HEK293T (cell line): ENCODE measurements at places on chromosomes 2 and 18.

DNA sequence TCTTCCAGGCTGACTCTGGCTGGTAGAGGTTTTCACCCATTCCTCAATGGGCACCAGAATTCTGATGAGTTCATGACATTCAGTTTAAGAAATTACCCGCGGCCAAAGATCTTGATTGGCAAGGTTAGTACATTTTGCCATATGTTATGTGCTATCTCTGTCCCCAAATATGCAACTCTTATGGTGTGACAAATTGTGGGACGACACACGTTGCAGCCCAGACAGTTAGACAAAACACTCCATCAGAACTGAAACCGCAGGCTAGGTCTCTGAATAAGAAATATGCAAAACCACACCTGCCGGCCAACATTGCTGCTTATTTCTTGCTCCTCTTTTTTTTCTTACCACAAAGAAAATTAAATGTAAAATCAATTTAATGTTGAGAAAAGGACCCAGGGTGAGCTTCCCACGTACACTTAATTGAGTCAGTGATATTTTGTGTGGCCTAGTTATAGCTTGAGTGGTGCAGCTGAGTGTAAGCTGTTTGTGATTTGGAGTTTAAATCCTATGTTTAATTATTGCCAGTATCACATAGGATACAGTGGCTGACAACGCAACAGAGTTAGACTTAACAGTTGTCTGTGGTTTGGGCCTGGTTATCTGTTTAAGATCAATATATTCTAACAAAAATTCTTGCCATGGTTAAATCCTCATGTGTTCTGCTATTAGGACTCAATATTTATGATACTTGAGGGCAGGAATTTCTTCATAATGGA is 35.7 kb upstream of the LTBP1 start:
- no peak for DNase-seq

DNA sequence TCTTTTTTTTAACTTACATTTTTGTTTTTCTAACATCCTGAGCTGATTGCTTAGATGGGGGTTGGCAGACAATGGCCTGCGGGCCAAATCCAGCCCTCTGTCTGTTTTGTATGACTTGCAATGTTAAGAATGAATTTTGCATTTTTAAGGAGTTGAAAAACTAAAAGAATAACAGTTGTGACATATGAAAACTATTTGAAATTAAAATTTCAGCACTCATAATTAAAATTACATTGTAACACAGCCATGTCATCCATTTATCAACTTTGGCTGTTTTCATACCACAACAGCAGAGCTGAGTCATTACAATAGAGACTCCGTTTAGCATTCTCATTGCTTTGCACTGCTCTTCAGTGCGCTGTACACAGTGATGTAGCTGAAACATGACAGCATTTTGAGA is 94.1 kb upstream of the MC4R start:
- no peak for DNase-seq

- DNase-seq: no peak
Observed at GRCh38 chr18:12517142-12517825, 109.6 kb downstream of the PRELID3A start.

DNA sequence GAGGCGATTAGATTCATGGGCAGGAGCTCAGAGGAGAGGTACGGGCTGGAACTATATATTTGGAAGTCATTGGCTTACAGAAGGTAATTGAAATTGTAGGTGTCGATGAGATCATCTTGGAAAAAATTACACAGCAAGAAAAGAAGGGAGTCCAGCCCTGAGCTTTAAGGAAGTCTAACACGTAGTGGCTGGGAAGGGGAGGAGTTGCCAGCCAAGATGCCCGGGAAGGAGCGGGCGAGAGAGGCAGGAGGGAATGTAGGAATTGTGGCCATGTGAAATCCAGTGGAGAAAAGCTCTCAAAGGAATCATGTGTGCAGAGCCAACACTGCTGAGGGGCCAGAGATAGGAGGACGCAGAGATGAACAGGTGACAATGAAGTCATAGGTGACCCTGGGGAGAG is 25.6 kb upstream of the SCYGR1 start:
- DNase-seq: no peak

DNA sequence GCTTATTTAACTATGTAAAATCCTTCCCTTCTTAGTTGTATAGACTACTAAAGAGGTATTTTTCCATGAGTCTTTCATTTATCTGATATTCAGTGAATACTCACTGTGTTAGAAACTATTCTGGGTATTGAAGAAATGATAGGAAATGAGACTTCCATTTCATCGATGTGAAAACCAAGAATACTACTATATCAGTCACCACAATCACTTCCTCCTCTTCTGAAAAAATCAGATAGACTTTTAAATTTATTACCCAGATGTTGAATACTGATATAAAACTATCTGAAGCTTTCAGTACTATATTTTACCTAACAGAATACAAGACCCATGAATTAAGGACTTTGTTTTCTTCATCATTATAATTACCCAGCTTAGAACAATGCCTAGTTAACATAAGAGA is 1801.1 kb upstream of the CELF4 start:
- no peak for DNase-seq

GRCh38 chr2:117351396-117351795 is 463.1 kb upstream of the DDX18 start:
- DNase-seq: no peak

- no peak for DNase-seq
Observed at GRCh38 chr2:7108792-7109532, 191.8 kb downstream of the RNF144A start.

GRCh38 chr2:29706171-29706720 is 215.1 kb downstream of the ALK start:
- DNase-seq: no peak
